ENCODE measurements at places on chromosomes 2 and 18. TPM values are rescaled to one million over a fixed set of nuclear protein-coding genes. Genes with fewer than 3 reads are reported as not detected.

MAT2A gene
- 134 TPM for total RNA-seq

- DNase-seq, result no peak
Measured at GRCh38 chr2:95026471-95027368, 1.2 kb downstream of the MAL start.

DNA sequence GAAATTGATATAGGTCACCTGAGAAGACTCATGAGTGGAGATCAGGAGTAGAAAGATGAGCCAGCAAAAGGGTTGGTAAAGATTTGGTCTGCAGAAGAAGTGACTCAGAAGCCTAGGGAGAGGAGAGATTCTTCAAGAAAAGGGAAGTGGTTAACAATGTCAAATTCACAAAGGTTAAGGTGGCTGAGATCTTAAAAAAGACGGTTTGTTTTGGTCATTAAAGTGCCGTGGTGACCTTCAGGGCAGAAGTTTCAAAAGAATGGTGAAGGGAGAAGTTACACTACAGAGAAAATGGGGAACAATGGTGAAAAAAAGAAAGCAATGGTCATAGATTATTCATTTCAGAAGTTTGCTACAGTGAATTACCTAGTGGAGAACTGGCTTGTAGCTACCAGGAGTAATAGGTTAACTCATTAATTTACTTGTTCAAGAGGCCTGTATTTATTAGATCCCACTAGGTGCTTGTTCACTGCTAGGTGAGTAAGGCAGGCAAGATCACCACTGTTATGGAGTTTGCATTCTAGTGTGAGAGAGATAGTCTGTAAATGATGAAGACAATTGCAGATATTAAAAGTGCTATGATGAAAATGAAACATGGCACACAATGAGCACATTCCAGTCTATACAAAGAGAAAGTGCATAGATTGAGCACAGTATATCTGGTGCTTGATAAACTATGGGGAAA is 43.0 kb downstream of the FBXO48 start:
- DNase-seq, result no peak

DNA sequence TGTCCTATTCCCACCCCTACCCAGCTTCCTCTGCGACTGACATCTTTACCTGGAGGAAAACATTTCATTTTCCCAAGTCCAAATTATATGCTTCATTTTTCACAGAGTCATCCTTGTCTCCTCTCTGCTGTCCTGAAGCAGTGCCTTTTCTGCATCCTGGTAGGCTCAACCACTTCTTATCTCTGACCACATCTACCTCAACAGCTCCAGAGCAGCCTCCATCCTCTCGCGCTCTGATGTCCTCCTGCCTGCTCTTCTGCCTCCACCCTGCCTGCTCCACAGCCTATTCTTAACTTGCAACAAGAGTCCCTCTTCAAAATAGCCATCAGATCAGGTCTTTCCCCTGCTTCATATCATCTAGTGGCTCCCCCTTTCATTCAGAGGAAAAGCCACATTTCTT is 457.1 kb downstream of the PARD3B start:
- DNase-seq, result peak; percentile 29
